ENCODE measurements at places on chromosomes 11 and 22.
A peak's percentile ranks its signal among the peaks of the same experiment; 100 is the strongest.

- peak; percentile 67 for DNase-seq
Measured at GRCh38 chr11:126007238-126007637, 55.4 kb downstream of the CDON start.

GRCh38 chr11:27812341-27812740, 112.1 kb upstream of the BDNF start:
- no peak for DNase-seq

- DNase-seq = peak; percentile 88
Measured at GRCh38 chr11:57426929-57427726, at the start of gene SLC43A3. TSS of gene SLC43A3 (minus strand) at chr11:57427121. CDS start at chr11:57426172, 949 bp downstream.

GRCh38 chr11:92892802-92893684, 76.4 kb upstream of the MTNR1B start:
- DNase-seq = no peak

- DNase-seq = peak; percentile 63
Measured at GRCh38 chr22:28051787-28052356, 132.8 kb upstream of the PITPNB start.

- no peak for DNase-seq
Measured at GRCh38 chr11:102513869-102514268, 16.7 kb downstream of the MMP7 start.

DNA sequence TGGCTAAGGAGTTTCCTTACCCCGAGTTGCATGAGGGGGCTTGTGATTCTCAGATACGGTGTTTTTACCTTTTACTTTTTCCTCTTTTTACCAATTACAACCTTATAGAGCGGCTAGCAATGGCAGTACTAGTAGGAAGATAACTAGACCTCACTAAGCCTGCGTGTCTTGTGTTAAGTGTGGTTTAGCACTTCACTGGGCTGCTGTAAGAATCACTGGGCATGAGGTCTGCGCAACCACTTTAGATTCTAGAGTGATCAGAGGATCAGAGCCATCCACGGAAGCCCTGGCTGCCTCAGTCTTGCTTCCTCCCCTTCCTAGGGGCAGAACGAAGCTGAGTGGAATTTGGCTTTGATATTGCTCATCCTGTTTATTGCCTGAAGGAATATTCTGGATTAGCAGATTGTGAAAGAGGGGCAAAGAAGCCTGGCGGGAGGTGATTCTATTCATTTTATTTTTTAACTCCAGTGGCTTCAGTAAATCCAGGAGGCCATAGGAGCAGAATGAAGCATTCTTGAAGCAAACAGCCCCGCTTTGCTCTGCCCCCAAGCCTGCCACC, 88.5 kb downstream of the GRAMD1B start:
- DNase-seq = peak; percentile 60

GRCh38 chr11:66233301-66233700, 35.1 kb upstream of the RAB1B start:
- DNase-seq = no peak

DNA sequence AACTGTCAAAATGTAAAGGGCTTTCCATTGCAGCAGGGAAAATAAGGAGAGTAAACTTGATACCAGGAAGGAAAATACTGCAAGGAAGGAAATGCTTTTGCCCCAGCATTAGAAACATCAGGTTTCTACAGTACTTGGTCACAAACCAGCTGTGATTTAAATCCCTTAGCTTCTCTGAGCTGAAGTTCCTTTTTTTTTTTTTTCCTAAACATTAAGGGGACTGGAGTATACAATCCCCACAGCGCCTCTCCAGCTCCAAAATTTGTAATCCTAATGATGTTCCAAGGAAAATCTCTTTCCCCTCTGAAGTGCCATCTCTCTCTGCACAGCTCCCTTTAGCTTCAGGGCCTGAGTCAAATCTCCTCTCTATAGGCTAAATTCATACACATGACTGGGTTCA, 220.5 kb upstream of the PITPNB start:
- DNase-seq = no peak

GRCh38 chr11:103862802-103863174, 173.7 kb upstream of the DDI1 start:
- no peak for DNase-seq

GRCh38 chr22:24011735-24012068, 598 bp downstream of the CABIN1 start:
- DNase-seq = peak; percentile 10

GRCh38 chr11:68688881-68689280, 4.5 kb downstream of the GAL start:
- no peak for DNase-seq

- DNase-seq = no peak
Measured at GRCh38 chr11:10861047-10861446, 3.2 kb upstream of the ZBED5 start.

DNA sequence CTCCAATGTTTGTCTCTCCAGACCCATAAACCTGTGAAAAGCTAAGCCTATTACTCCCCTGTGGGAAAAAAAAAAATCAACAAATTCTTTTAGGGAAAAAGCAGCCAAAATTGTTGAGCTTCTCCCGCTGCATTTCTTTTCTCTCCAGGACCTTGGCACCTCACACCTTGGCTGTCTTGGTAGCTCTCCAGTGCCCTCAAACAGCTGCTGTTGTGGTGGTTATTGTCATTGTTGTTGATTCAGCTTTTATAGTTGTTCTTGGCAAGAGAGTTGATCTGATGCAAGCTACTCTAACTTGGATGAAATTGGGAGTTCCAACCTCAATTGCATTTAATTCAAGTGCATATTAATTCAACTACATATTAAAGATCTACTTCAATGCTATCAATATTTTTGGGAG, 516.9 kb upstream of the LARGE1 start:
- DNase-seq = no peak

DNA sequence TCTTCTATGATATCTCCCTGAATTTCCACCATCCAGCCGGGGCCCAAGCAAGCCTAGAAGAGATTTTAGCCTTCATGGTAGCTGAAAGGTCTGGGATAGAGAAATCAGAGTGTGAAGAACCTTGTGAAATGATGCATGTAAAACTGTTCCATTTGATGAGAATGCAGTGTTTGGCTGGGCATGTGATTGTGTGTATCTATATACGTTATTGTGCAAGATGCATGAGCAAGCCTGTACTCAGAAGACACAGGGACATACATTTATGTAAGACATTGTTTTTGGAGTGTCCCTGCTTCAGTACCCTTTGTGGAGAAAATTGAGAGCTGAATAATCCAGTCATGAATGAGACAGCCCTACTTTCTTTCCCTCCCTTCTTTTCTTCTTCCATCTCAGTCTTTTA, 15.2 kb upstream of the OR52K2 start:
- no peak for DNase-seq

GRCh38 chr22:46024136-46024840, 47.3 kb upstream of the WNT7B start:
- no peak for DNase-seq

GRCh38 chr11:134994431-134994830, 582.4 kb upstream of the B3GAT1 start:
- no peak for DNase-seq

DNA sequence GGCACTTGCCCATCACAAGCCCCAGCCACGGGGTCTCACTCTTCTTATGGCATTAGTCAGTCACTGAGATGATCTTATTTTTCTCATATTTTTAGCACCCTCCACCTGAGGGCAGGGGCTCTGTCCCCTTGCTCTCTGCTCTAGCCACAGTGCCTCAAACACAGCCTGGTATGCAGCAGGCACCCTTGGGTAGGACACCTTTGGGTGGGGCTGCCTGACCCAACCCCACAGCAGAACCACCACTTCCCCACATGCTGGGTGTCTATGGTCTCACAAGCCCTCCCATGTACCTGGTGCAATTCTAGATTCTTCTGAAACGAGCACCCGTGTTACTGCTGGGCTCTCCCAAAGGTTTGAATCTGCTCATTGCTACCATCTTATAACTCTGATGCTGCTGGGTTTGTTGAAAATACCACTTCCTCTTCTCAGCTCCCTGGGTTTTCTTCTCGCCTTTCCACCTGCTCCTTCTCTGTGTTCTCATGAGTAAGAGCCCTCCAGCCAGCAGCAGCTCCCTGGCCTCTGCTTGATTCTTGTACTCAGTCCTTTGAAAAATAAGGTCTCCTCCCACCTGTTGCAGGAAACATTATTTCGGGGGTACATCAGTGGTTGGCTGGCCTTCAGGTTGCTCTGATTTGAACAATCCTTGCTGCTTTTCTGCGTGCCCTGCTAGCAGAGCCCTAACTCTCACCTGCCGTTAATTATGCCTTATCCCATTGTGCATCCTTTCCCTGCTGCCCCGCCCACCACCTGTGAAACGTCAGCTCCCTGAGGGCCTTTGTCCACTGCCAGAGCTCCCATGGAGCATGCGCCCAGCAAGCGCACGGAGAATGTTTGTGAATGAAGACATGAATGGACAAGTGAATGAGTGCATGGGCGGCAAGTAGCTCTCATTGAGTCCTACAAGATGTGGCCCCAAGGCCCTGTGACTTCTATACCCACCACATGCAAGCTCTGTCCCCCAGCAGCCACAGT, 1181.6 kb downstream of the TBC1D22A start:
- no peak for DNase-seq

GRCh38 chr22:36212901-36213300, 11.3 kb upstream of the APOL4 start:
- DNase-seq = no peak

GRCh38 chr22:50001388-50002231, 11.0 kb downstream of the IL17REL start:
- no peak for DNase-seq

DNA sequence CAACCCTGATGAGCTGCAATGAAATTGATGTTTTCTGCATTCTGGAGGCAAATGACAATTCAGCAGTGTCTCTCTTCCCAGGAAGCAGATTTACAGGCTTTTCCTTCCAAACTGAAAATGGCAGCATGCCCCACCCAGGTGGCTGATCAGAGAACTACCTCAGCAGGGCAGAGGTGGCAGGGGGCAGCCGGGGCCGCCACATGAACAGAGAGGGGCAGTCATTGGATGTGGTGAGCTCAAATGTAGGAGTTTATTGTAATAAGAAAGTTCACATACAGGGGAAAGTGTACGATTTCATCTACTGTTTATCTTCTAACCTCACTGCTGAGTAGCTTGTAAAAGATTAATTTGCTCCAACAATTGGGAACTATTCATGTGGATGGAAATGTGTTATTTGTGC, 15.7 kb upstream of the PARVA start:
- DNase-seq = no peak

DNA sequence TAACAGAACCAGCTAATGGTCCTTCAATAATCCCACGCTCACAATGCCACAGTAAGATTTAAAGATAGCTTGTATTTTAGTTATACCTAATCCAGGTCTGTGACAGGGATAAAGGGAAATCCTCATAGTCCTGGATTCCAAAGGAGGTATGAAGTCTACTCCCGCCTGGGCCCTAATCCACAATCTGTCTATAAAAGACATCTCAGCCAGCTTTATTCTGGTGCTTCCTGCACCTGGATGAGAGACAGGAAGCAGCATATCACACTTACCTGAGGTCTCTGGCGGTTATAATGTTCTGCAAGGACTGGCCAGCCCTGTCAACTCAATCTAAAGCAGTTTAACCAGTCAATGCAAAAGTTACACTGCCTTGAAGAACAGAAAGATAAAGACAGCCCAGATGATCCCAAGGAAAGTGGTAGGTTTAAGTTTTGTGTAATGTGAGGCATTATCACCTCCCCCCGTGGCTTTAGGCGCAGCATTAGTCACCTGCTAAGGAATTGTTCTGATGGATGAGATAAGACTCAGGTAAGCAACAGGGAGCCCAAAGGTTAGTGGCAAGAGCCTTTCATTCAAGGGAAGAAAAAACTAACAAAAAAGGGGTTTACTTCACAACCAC, 57.6 kb downstream of the PLEKHA7 start:
- DNase-seq = peak; percentile 79

DNA sequence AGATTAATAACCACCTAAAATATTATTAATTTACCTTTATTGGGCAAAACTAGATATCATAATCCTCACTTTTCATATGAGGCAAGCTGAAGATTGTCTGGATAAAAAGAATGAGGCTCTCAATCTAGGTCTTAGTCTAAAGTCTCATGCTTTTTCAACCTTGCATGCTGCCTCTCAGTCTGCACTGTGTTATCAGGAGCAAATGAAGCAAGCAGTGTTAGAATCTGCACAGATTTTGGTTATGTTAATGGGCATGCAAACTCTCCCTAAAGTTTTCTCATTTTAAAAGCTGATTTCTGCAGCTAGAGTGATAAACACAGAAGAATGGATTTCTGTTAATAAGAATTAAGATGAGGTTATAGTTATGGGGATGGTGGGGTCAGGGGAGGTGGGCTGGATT, 350.7 kb upstream of the C11orf87 start:
- no peak for DNase-seq

GRCh38 chr11:80532633-80533232, 1091.9 kb upstream of the TENM4 start:
- DNase-seq = no peak

- peak; percentile 36 for DNase-seq
Measured at GRCh38 chr11:95922536-95923438, 1.1 kb downstream of the MTMR2 start.

- DNase-seq = no peak
Measured at GRCh38 chr11:57735619-57736298, 5.5 kb upstream of the SELENOH start.

- DNase-seq = peak; percentile 98
Measured at GRCh38 chr11:117178210-117179034, at the start of gene SIDT2. TSS of gene SIDT2 (plus strand) at chr11:117178743. CDS start at chr11:117179264, 521 bp downstream.

GRCh38 chr22:32951807-32952153, 106.4 kb downstream of the SYN3 start:
- DNase-seq = no peak

DNA sequence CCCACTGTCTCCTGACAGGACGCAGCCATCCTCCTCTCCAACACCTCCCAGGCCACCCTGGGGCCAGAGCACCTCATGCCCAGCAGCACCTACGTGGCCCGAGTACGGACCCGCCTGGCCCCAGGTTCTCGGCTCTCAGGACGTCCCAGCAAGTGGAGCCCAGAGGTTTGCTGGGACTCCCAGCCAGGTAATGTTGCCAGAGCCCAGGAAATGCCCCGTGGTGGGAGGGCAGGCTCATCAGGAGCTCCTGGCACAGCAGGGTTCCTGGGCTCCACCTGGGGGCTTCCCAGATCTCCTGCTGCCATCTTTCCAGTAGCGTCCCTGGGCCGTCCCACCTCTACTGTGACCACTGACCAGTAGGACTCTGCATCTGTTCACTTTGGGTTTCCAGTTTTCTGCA, 16.2 kb downstream of the CSF2RB start:
- no peak for DNase-seq

DNA sequence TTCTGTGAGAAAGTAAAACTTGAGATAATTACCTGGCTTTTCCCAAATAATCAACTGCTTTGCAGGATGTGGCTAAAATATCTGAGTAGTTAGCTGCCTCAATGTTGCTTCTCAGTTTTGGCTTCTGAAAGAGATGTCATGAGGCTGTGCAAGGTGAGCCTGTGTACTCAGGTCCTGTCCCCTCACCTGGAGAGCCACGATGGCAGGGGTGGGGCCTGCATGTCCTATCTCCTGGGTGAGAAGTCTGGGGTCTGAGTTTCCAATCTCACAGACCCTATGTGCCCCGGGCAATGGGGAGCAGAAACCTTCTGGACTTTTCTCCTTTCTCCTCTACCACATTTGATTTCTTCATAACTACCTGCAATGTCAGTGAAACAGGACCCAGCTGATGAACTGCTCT, 338.6 kb upstream of the B3GAT1 start:
- DNase-seq = no peak

- DNase-seq = no peak
Measured at GRCh38 chr11:116893437-116893836, 56.0 kb upstream of the APOA1 start.

- no peak for DNase-seq
Measured at GRCh38 chr11:34449013-34449412, 10.3 kb downstream of the CAT start.

GRCh38 chr11:116733969-116734508, 38.7 kb downstream of the BUD13 start:
- DNase-seq = no peak

All from PC-3 (cell line).